ENCODE measurements at places on chromosomes 1 and 21. TPM values are rescaled to one million over a fixed set of nuclear protein-coding genes. Genes with fewer than 3 reads are reported as not detected.

DNA sequence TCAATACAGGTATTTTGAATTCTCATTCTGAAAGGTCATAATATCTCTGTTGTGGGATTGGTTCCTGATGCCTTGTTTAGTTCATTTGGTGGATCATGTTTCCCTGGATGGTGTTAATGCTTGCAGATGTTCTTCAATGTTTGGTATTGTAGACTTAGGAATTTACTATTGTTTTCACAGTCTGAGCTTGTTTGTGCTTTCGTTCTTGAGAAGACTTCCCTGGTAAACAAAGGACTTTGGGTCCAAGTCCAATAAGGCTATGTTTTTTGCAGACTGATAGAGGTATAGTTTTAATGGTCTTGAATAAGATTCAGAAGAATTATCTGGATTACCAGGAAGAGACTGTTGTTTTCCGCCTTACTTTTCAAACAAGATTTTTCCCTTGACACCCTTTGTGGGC, 1646.3 kb downstream of the AMY1C start:
- H3K27ac ChIP-seq = no peak overlapping the region
- H3K4me3 ChIP-seq = no peak overlapping the region
- no peak for DNase-seq
- no peaks in the 10 kb centered on the region for H3K36me3 ChIP-seq

- no peak for DNase-seq
- H3K27me3 ChIP-seq = peaks cover 6% of the 10 kb centered on the region
These were observed 28.0 kb upstream of the RNF2 start for GRCh38 chr1:185017338-185017737.

The F5 gene
- 0.67 TPM for total RNA-seq

The GUCA2B gene
- not detected for total RNA-seq

The IQCC gene
- total RNA-seq = 3.5 TPM

DNA sequence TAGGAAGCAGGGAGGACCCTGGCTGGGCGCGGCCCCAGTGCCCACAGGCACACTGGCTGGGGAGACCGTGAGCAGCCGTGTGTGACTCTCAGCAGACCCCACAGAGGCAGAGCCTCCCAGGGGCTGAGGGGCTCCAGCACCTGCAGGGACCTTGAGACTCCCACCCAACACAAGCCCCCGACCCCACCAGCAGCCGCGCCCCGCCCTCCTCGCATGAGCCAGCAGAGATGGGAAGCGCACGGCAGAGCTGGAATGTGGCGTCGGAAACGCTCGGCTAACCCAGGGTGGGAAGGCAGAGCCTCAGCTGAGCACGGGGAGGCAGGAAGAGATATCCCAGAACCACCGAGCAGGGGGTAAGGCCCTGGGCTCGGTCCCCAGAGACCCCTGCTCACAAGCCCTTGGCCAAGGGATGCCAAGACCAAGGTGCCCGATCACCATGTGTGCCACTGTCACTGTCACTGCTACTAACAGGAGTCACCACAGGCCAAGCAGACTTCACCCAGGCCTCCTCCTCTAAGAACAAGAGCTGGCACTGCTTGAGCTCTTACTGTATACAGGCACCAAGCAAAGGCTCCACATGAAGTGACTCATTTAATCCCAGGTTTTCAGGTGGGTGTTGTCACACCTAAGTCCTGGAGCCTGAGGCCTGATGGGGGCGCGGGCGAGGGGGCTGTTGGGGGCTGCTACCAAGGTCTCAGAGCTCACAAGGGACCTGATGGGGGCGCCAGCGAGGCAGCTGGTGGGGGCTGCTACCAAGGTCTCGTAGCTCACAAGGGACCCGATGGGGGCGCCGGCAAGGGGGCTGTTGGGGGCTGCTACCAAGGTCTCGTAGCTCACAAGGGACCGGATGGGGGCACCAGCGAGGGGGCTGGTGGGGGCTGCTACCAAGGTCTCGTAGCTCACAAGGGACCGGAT, 20.1 kb downstream of the MEGF6 start:
- H3K36me3 ChIP-seq = no peaks in the 10 kb centered on the region
- peaks cover 4% of the 10 kb centered on the region for H3K4me1 ChIP-seq
- H3K27ac ChIP-seq = no peak overlapping the region

The OLFML3 gene
- 0.29 TPM for total RNA-seq

Data from activated B cell treated with CpG ODN at 0.5 μM for 24 hours (primary cell).